ENCODE measurements at places on chromosomes 6 and 20.

- no peak for DNase-seq
These were observed 114.7 kb upstream of the AFDN start for GRCh38 chr6:167711768-167712730.

DNA sequence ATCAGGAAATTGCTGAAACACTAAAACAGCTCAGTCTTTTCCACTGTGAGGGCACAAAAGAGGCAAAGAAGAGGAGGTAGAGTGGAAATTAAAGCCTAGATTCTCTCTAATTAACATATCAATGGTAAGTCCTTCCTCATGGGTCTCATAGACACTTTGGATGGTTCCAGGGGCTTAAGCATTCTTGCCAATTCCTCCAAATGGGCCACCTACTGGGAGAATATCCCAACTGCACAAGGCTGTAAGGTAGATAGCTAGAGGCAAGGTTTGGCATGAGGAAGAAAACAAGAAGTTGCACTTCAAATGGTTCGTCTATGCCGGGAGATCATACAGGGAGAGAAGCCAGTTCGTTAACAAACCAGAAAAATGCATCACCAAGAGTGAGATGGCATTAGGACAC, 107.6 kb upstream of the KHDRBS2 start:
- DNase-seq, result no peak

GRCh38 chr20:44651684-44652423, at the start of gene ADA:
Gene ADA, minus strand, starts transcription at chr20:44651699. Its CDS starts 92 bp downstream, at chr20:44651607.
- peak; percentile 35 for DNase-seq

- DNase-seq, result no peak
These were observed 498.7 kb downstream of the TENT5A start for GRCh38 chr6:81253821-81254220.

DNA sequence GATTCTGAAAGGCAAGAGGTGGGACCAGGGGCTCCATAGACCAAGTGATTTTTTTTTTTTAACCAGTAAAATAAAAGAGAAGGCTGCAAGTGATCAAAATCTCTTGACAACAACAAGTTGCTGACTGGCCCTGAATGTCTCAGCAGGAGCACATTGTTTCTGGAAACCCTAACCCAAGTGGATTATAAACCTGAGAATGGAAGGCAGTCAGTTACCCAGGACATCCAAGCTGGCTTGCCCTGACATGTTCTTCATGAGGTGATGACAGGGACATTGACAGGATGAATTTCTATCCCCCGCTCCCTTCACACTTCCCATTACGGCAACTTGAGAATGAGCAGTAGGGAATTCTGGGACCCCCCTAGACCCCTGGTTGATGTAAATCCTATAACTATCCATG, 49.6 kb upstream of the RIPOR2 start:
- DNase-seq, result no peak

All from effector CD8-positive, alpha-beta T cell (primary cell).